Heart left ventricle (tissue), 16 donors: ENCODE measurements at places on chromosomes 4 and X. TPM values are rescaled to one million over a fixed set of nuclear protein-coding genes. Genes with fewer than 3 reads are reported as not detected.

- H3K4me3 ChIP-seq, result no peak overlapping the region
- DNase-seq, result no peak
- H3K27ac ChIP-seq, result no peak overlapping the region
- H3K4me1 ChIP-seq, result no peaks in the 10 kb centered on the region
Observed at GRCh38 chrX:134735015-134735414, 76.7 kb upstream of the PLAC1 start.

DNA sequence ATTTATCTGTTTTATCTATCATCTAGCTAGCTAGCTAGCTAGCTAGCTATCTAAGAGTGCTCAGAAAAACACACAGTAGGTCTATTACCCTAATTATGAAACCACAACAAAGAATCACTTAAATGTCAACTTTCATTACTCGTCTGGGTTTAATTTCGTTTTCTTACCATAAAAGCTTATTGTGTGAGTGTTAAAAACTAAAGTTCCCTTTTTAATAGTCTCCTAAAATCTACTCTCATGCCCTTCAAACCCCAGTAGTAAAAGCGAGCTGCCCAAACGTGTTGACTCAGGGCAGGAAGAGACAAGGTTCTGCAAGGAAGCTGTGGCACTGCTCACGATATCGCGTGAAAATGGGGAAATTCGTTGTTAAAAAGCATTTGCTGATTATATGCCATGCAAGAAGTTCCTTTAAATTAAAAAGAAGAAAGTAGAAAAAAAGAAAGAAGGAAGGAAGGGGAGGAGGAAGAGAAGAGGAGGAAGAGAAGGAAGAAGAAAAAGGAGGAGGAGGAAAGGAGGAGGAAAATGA lies 595 bp downstream of the MBNL3 start:
- no peaks in the 10 kb centered on the region for H3K27me3 ChIP-seq
- no peak for DNase-seq
- peak overlapping the region; percentile 55 for H3K27ac ChIP-seq
- H3K4me3 ChIP-seq, result peak overlapping the region; percentile 71

The SLC49A3 gene
- 8.9 TPM for total RNA-seq

GRCh38 chrX:70762285-70762684 lies 146.2 kb downstream of the TEX11 start:
- no peak overlapping the region for H3K27ac ChIP-seq
- no peak for DNase-seq
- H3K4me3 ChIP-seq, result no peak overlapping the region
- no peaks in the 10 kb centered on the region for H3K4me1 ChIP-seq

The RAB28 gene
- 15.5 TPM for total RNA-seq

DNA sequence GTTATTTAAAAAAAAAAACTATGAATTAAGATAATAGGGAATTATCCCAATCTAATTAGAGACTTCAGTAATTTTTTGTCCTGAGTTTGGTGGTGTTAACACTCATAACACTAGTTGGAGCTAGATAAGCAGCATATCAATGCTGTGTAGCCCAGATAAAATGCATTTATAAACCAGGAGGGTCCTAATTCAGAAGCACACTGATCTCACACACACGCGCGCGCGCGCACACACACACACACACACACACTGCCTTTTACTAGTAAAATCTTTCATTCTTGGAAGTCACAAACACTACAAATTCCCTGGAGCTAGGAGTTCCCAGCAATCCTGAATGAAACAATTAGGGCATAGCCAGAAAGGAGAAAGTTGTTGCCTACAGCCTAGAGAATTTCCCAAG lies 3.2 kb downstream of the UNC5C start:
- peaks cover 43% of the 10 kb centered on the region for H3K27me3 ChIP-seq
- peaks cover 3% of the 10 kb centered on the region for H3K4me1 ChIP-seq
- no peak for DNase-seq
- no peaks in the 10 kb centered on the region for H3K36me3 ChIP-seq
- no peak overlapping the region for H3K4me3 ChIP-seq

The HGFAC gene
- 0.47 TPM for total RNA-seq

The DCAF8L2 gene
- total RNA-seq, result not detected

The C4orf51 gene
- not detected for total RNA-seq

GRCh38 chrX:135410861-135411627 lies 10.7 kb upstream of the SMIM10L2A start:
- H3K27me3 ChIP-seq, result no peaks in the 10 kb centered on the region
- DNase-seq, result no peak
- H3K36me3 ChIP-seq, result no peaks in the 10 kb centered on the region

- no peaks in the 10 kb centered on the region for H3K27me3 ChIP-seq
- H3K4me1 ChIP-seq, result no peaks in the 10 kb centered on the region
- H3K27ac ChIP-seq, result no peak overlapping the region
- no peak for DNase-seq
Observed at GRCh38 chrX:109270580-109271484, 211.1 kb downstream of the GUCY2F start.

- H3K36me3 ChIP-seq, result no peaks in the 10 kb centered on the region
- no peaks in the 10 kb centered on the region for H3K27me3 ChIP-seq
- DNase-seq, result no peak
- no peaks in the 10 kb centered on the region for H3K4me1 ChIP-seq
Observed at GRCh38 chr4:69727926-69728325, 32.5 kb downstream of the SULT1B1 start.

The SMIM43 gene
- not detected for total RNA-seq

DNA sequence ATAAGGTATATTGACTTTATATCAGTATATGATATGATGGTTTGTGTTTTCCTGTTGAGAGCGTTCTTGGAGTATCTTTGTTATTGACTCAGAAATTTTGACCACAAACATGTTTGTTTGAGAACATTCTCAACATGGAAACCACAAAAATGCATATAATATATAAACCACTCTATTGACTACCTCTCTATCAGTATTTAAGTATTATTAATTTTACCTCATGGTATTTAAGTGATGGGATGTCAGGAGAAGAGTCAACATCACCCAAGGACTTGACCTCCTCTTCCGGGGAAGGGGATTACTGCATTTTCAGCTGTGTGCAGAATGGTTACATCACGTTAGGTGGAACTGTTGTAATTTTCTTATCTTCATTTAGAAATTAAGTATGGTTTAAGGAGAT lies 54.3 kb upstream of the PUDP start:
- H3K4me3 ChIP-seq, result no peak overlapping the region
- no peaks in the 10 kb centered on the region for H3K4me1 ChIP-seq
- DNase-seq, result no peak
- no peak overlapping the region for H3K27ac ChIP-seq
- H3K27me3 ChIP-seq, result no peaks in the 10 kb centered on the region
- no peaks in the 10 kb centered on the region for H3K36me3 ChIP-seq
